Breast epithelium (tissue), 4 donors: ENCODE measurements at places on chromosomes 2 and 18. TPM values are rescaled to one million over a fixed set of nuclear protein-coding genes. Genes with fewer than 3 reads are reported as not detected.
A peak's percentile ranks its signal among the peaks of the same experiment; 100 is the strongest.

The CCNYL1 gene
- 10.0 TPM for total RNA-seq

- no peaks in the 10 kb centered on the region for H3K36me3 ChIP-seq
- no peaks in the 10 kb centered on the region for H3K27me3 ChIP-seq
- no peak overlapping the region for H3K27ac ChIP-seq
- no peak overlapping the region for H3K4me3 ChIP-seq
- no peaks in the 10 kb centered on the region for H3K4me1 ChIP-seq
- DNase-seq: no peak
Measured at GRCh38 chr2:121662656-121663055, 13.4 kb upstream of the CLASP1 start.

DNA sequence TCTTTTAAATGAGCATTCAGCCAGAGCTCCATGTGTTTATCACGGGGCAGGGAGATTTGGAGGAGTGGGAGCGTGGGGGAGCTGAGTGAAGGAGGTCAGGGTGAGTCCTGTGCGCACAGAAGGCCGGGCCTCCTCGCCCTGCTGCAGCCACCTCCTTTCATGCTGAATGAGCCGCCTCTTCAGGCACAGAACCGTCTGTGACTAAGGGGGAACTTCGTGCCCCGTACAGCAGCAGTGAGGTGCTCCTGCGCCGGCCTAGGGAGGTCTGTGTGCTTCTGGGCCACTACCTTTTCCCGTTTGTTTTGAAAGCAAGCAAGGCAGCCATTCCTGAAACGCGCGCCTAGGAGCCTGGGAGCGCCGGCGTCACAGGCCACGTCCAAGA lies 27.1 kb upstream of the ZNF516 start:
- no peaks in the 10 kb centered on the region for H3K4me1 ChIP-seq
- no peak for DNase-seq
- no peak overlapping the region for H3K27ac ChIP-seq

DNA sequence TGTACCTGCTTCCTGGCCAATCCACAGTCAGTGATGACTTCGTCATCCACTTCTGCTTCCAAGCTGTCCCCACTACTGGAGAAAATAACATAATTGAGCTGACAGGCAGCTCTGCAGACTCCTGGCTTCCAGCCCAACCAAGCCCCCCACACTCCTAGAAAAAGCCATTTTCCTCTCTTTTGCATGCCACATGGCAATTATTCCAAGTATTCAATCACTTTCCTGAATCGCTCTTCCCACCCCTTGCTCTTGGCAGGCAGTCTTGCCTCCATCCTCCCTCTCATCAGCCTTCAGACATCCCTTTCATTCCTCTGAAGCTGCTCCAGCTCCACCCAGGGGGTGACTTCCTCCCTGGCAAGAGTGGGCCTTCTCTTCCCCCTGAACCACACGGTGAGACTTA lies 14.3 kb upstream of the ST8SIA5 start:
- no peak for DNase-seq
- no peak overlapping the region for H3K27ac ChIP-seq
- H3K4me3 ChIP-seq: no peak overlapping the region
- H3K4me1 ChIP-seq: no peaks in the 10 kb centered on the region

DNA sequence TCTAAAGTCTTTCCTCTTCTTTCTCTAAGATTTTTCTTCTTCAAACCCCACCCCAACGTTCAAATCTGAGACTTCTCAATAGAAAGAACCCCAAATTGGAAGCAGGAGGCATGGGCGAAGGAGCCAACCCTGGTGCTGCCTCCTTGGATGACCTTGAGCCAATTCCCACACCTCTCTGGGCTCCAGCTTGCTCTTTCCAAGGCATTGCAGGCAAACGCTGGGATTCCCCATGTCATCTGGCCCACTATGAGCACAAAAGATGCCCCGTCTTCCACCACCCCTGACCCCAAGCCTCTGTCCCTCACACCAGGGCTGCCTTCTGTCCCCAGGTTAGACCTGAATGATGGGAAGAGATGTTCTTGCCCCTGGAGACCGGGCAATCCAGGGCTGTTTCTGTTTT lies 57.0 kb downstream of the TTC32 start:
- no peak for DNase-seq
- no peaks in the 10 kb centered on the region for H3K36me3 ChIP-seq
- H3K27me3 ChIP-seq: no peaks in the 10 kb centered on the region
- no peak overlapping the region for H3K27ac ChIP-seq
- H3K4me1 ChIP-seq: no peaks in the 10 kb centered on the region

The FBXO48 gene
- total RNA-seq: 1.6 TPM

GRCh38 chr18:78994977-78995582 lies 15.5 kb downstream of the SALL3 start:
- no peaks in the 10 kb centered on the region for H3K36me3 ChIP-seq
- H3K4me1 ChIP-seq: no peaks in the 10 kb centered on the region
- no peak for DNase-seq
- H3K4me3 ChIP-seq: no peak overlapping the region
- no peaks in the 10 kb centered on the region for H3K27me3 ChIP-seq

The UGT1A4 gene
- total RNA-seq: not detected

The RAX gene
- total RNA-seq: not detected

- no peaks in the 10 kb centered on the region for H3K4me1 ChIP-seq
- H3K27me3 ChIP-seq: no peaks in the 10 kb centered on the region
- no peak overlapping the region for H3K27ac ChIP-seq
- H3K4me3 ChIP-seq: no peak overlapping the region
- H3K36me3 ChIP-seq: no peaks in the 10 kb centered on the region
- DNase-seq: no peak
Measured at GRCh38 chr18:71743634-71744033, 800.5 kb downstream of the CBLN2 start.

GRCh38 chr18:75805265-75805664 lies 377.8 kb upstream of the SMIM21 start:
- no peaks in the 10 kb centered on the region for H3K36me3 ChIP-seq
- no peak overlapping the region for H3K4me3 ChIP-seq
- H3K4me1 ChIP-seq: no peaks in the 10 kb centered on the region
- no peak overlapping the region for H3K27ac ChIP-seq
- DNase-seq: no peak

- peak overlapping the region; percentile 51 for H3K4me3 ChIP-seq
- H3K36me3 ChIP-seq: no peaks in the 10 kb centered on the region
- H3K27ac ChIP-seq: peak overlapping the region; percentile 63
- no peaks in the 10 kb centered on the region for H3K4me1 ChIP-seq
Measured at GRCh38 chr2:241609859-241610793, 26.8 kb downstream of the THAP4 start.
